Skin of body (tissue), 3 donors: ENCODE measurements at places on chromosomes 4 and X.

DNA sequence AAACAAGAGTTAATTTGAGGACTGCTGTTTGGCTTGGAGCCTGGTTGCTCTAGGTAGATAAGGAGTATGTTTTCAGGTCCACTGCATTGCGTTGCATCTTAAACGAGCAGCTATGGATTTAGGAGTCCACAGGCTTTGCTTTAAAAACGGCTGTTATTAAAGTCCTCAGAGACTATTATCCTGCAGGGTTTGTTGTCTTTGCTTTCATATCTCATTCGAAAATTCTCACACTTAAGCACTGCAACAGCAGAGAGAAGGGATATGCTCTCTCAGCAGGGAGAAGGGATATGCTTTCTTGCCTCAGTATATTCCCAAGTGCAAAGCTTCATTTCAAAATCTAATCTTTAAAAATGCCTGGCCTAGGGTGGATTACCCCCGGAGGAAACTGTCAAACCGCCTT lies 444.7 kb upstream of the FTHL17 start:
- no peak for DNase-seq

DNA sequence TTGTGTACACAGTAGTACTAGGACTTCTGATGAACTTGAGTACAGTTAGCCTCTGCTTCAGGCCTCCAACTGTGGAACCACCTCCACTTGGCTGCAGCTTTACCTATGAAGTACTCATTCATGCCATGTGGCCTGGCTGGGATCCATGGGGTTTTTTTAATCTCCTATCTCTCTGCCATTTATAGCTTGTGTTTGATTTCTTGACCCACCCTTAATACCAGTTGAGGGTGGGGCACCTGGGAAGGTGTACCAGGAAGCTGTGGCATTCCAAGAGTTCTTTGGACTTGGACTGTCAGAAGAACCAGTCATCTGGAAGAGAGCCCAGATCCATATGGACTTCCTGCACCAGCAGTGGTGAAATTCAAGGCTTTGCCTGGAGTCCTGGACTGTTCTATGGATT lies 230.1 kb downstream of the SHROOM3 start:
- no peak for DNase-seq

DNA sequence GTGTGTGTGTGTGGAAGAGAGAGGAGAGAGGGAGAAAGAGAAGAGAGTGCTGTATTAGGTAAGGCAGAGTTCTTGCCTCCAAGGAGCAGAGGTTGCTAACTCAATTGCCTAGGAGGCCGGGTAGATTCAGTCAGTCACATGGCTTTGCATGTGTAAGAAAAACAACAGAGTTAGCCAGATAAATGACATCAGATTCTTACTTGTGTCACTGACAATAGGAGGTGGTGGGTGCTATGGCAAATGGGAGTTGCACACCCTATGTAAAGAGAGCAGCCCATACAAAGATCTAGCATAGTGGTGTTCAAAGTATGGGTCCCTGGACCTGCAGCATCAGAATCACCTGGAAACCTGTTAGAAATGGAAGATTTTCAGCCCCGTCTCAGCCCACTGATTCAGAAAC lies 14.4 kb upstream of the PGRMC2 start:
- no peak for DNase-seq

- DNase-seq, result no peak
Observed at GRCh38 chrX:41733939-41734338, 10.0 kb downstream of the GPR82 start.

GRCh38 chr4:138902705-138903104 lies 112.9 kb upstream of the NOCT start:
- no peak for DNase-seq

DNA sequence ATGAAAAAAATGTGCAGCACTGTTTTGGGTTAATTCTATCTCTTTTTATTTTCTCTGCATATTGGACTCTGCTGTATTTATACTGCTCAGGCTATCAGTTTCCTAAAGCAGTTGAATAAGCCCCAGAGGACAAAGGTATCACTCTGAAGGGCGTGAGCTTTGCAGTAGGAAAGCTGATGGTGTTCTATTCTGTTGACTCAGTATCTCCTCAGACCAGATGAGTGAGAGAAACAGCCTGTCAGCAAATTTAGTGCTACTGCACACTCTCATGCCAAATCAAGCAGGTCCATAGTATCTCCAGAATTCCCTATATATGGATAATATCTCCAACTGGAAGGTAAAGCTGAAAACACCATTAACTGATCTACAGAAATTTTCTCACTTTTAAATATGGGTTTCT lies 132.3 kb upstream of the UGT8 start:
- DNase-seq, result no peak

- no peak for DNase-seq
Observed at GRCh38 chrX:38318606-38319005, 8.7 kb downstream of the RPGR start.

- no peak for DNase-seq
Observed at GRCh38 chr4:14524276-14524675, 478.0 kb upstream of the CPEB2 start.

DNA sequence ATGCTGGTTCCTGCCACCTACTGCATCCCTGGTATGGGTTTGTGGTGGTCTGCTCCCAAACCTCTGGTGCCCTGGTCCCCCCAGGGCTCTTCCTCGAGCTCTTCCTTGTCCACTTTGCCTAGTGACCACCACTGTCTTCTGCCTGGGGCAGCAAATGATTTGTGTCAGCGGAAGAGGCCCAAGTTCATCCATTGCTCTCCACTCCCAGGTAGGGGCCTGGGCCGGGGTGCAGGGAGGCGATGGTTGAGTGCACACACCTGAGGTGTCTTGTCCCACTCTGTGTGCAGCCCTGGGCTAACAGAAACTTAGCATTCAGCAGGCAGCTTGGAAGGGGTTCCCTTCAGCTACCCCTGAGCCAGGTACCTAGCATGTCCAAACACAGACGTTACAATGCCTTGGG lies 75.6 kb upstream of the SOX3 start:
- DNase-seq, result no peak
